ENCODE measurements at places on chromosomes 2 and 18. TPM values are rescaled to one million over a fixed set of nuclear protein-coding genes. Genes with fewer than 3 reads are reported as not detected.

Gene MAL
- total RNA-seq: 1.8 TPM

DNA sequence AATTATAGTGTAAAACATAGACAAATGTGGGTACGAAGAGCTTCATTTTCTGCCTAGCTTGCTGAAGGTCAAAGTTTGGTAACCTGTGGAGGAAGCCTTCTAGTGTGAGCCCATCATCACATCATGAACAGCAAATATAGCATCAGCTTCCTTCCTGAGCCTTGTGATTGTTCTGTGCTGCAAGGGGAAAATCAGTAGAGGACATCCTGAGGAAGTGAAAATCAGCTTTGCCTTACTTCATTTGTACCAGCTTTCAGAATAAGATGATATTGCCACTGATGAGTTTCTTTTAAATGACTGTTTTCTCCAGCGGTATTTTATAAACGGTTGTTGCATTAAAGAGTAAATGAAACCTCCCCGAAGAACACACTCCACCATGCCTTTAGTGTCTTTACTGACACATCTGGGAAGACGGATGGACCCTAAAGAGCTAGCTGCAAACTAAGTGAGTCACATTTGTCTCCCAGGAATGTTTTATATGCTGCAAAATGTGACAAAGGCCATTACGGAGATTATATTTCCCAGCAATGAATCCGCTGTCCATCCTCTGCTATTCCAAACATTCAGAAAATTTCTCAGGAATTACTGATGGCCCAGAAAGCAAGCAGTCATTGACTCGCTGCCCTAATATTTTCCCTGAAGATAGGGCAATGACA, 1272.8 kb downstream of the SUCLG1 start:
- DNase-seq: peak; percentile 22
- no peaks in the 10 kb centered on the region for H3K4me1 ChIP-seq
- H3K4me3 ChIP-seq: no peak overlapping the region
- H3K27ac ChIP-seq: no peak overlapping the region
- H3K27me3 ChIP-seq: no peaks in the 10 kb centered on the region
- no peaks in the 10 kb centered on the region for H3K36me3 ChIP-seq

Gene LRRTM4
- total RNA-seq: 0.89 TPM

GRCh38 chr2:111251711-111252110, 131.0 kb downstream of the BCL2L11 start:
- H3K36me3 ChIP-seq: no peaks in the 10 kb centered on the region
- no peaks in the 10 kb centered on the region for H3K27me3 ChIP-seq
- no peak for DNase-seq
- no peak overlapping the region for H3K27ac ChIP-seq

- no peak for DNase-seq
- H3K27ac ChIP-seq: peak overlapping the region; percentile 39
- H3K4me1 ChIP-seq: no peaks in the 10 kb centered on the region
Measured at GRCh38 chr2:41878716-41879234, 169.0 kb upstream of the PKDCC start.

Gene SCN3A
- 1.3 TPM for total RNA-seq

DNA sequence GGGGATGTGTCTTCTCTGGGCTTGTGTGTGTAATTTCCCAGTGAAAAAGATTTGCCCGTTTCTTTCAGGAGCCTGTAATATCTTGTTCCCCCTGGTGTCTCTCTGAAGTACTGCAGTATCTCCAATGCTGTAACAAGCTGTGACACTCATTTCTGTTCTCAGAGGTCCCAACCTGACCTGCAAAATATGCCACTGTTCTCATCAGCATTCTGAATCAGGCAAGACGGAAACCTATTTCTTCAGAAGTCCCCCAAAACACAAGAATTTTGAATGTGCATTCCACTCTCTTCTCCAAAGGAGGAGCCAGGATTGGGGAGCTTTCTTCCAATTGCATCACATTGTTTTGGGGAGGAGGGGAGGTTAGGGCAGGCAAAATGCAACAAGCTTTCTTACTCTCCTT, 77.0 kb upstream of the CNGA3 start:
- H3K4me1 ChIP-seq: no peaks in the 10 kb centered on the region
- H3K36me3 ChIP-seq: no peaks in the 10 kb centered on the region
- H3K27me3 ChIP-seq: no peaks in the 10 kb centered on the region
- no peak overlapping the region for H3K4me3 ChIP-seq
- no peak overlapping the region for H3K27ac ChIP-seq
- DNase-seq: peak; percentile 19

DNA sequence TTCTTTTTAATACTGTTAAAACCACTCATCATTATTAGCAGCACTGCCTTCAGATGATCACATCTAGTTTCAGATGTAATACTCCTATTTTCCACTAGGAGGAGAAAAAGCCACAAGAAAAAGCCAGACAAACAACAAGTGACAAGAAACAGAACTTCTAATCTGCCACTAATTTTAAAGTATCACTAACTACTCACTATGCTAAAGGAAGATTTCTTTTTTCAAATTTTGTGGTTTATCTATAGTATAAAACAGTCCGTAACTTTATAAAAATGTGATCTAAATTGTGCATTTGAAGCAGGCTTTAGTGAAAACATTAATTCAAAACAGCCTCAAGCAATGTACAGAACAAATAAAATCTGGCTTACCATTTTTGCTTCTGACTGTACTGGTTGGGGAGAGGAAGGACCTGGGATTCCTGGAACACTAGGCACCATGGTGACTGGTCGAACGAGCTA, 56.8 kb downstream of the ATF2 start:
- DNase-seq: peak; percentile 18
- no peak overlapping the region for H3K4me3 ChIP-seq
- H3K27ac ChIP-seq: no peak overlapping the region
- H3K27me3 ChIP-seq: no peaks in the 10 kb centered on the region
- no peaks in the 10 kb centered on the region for H3K36me3 ChIP-seq

Gene TMEM169
- 1.8 TPM for total RNA-seq

Gene RBM44
- total RNA-seq: 0.41 TPM

GRCh38 chr2:2579814-2580213, 248.7 kb upstream of the MYT1L start:
- H3K36me3 ChIP-seq: no peaks in the 10 kb centered on the region
- no peak overlapping the region for H3K4me3 ChIP-seq
- no peaks in the 10 kb centered on the region for H3K4me1 ChIP-seq
- no peaks in the 10 kb centered on the region for H3K27me3 ChIP-seq
- no peak overlapping the region for H3K27ac ChIP-seq

DNA sequence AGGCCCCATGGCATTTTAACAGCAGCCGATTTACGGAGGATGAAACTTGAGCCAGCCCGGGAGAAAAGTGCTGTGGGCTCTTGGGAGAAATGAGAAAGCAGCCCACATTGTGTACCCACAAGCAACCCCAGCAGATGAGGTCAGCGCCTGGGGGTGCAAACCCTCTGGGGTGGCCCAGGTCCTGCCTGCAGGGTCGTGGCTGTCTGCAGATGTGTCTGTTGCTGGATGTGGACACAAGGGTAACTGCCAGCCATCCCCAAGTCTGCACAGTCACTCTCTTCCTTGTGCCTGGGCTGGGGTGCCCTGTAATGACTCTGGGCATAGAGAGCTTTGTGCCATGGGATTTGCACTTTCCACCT, 170.8 kb downstream of the PRKCE start:
- no peaks in the 10 kb centered on the region for H3K36me3 ChIP-seq

DNA sequence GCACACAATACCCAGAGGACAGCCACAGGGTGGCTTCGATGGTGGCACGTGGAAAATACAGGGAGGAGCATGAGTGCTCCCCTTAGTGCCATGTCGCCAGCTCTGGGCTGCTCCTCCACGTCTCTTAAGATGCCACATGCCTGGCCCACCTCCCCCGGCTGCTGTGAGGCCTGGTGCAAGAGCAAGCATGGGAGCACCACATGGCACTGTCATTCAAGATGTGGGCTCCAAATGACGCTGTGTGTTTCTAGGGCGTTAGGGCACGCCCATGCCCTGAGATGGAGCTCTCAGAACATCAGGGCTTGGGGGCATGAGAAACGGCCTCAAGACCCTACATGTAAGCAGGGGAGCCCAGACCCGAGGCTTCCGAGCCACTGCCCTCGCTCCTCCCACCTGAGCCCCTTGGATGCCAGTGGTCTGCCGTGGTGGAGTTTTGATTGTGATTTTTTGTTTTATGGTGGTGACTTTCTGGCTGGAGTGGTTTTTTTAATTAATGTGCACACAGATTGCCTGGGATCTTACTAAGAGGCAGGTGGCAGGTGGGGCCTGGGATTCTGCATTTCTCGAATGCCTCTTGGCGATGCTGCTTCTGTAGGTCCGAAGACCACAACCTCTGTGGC, 239.3 kb downstream of the GBX2 start:
- no peak for DNase-seq
- H3K36me3 ChIP-seq: peaks cover 19% of the 10 kb centered on the region
- no peak overlapping the region for H3K4me3 ChIP-seq

Gene MLPH
- 244 TPM for total RNA-seq

Gene OTX1
- 0.12 TPM for total RNA-seq

DNA sequence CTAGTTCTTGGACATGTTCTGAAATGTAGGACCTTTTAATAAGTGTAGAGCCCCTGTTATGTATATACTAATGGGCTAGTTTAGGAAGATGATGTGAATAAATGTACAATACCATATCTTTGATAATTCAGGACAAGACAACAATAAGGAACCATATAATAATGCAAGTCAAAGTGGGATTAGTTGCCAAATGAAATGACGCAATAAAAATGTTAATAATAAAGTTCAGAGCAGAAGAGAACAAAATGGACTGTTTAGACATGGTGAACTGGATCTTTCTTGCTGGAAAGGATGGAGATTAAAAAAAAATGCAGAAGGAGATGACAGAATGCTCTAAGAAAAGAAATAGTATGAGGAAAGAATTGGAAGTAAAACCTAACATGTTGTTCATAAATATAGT, 43.7 kb downstream of the MMADHC start:
- no peak for DNase-seq
- no peaks in the 10 kb centered on the region for H3K27me3 ChIP-seq
- no peak overlapping the region for H3K4me3 ChIP-seq
- H3K4me1 ChIP-seq: no peaks in the 10 kb centered on the region
- H3K36me3 ChIP-seq: no peaks in the 10 kb centered on the region

- H3K36me3 ChIP-seq: no peaks in the 10 kb centered on the region
- H3K27me3 ChIP-seq: no peaks in the 10 kb centered on the region
- DNase-seq: no peak
- H3K4me3 ChIP-seq: no peak overlapping the region
- no peak overlapping the region for H3K27ac ChIP-seq
Measured at GRCh38 chr2:43044093-43044681, 182.2 kb downstream of the ZFP36L2 start.

- H3K27ac ChIP-seq: no peak overlapping the region
- DNase-seq: no peak
- H3K36me3 ChIP-seq: no peaks in the 10 kb centered on the region
- no peaks in the 10 kb centered on the region for H3K27me3 ChIP-seq
Measured at GRCh38 chr2:14902953-14903352, 270.4 kb downstream of the LRATD1 start.

- H3K27ac ChIP-seq: no peak overlapping the region
- no peaks in the 10 kb centered on the region for H3K27me3 ChIP-seq
Measured at GRCh38 chr2:105812180-105813044, 67.7 kb downstream of the NCK2 start.

GRCh38 chr18:74722237-74722636, 124.6 kb downstream of the ZNF407 start:
- H3K36me3 ChIP-seq: no peaks in the 10 kb centered on the region
- no peak overlapping the region for H3K4me3 ChIP-seq
- H3K4me1 ChIP-seq: peaks cover 14% of the 10 kb centered on the region
- no peaks in the 10 kb centered on the region for H3K27me3 ChIP-seq

- H3K27ac ChIP-seq: no peak overlapping the region
- no peaks in the 10 kb centered on the region for H3K27me3 ChIP-seq
- H3K4me3 ChIP-seq: peak overlapping the region; percentile 87
- peak; percentile 35 for DNase-seq
Measured at GRCh38 chr2:158459161-158460003, 2.6 kb downstream of the PKP4 start.

GRCh38 chr2:3294069-3294468, 83.5 kb downstream of the EIPR1 start:
- no peaks in the 10 kb centered on the region for H3K4me1 ChIP-seq
- no peaks in the 10 kb centered on the region for H3K27me3 ChIP-seq
- no peak overlapping the region for H3K4me3 ChIP-seq
- no peaks in the 10 kb centered on the region for H3K36me3 ChIP-seq

DNA sequence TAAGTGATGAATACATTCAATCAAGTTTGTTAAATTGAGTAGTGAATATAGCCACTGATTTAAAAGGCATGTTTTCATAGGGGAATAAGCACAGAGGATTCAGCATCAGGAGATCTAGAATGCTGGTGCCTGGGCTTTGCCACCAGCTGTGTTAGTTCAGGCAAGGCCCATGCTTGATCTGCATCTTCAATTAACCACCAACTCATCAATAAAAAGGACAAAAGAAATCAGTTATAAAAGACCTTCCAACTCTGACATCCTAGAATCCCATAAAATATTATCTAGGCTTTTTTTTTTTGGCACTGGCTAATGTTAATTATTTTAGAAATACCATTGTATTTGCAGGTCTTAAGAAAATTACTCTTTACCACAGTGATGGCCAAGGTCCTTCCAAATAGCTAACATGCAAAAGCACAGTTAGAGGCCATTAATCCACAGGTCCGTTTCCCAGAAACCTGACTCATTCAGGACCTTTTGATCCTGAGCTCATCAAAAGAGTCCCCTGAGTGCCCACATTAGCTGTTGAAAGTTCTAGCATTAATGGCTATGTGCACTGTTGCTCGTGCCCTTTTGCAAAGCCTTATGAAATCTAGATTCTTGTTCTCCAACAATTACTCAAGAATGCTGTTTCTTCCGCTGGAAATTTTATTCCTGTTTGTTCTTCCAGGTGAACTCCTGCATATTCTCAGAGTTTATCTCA, 170.0 kb downstream of the CYRIA start:
- no peak for DNase-seq
- H3K27me3 ChIP-seq: no peaks in the 10 kb centered on the region
- H3K36me3 ChIP-seq: no peaks in the 10 kb centered on the region
- H3K4me3 ChIP-seq: no peak overlapping the region
- no peaks in the 10 kb centered on the region for H3K4me1 ChIP-seq

- DNase-seq: no peak
- no peak overlapping the region for H3K27ac ChIP-seq
- H3K36me3 ChIP-seq: no peaks in the 10 kb centered on the region
- H3K4me1 ChIP-seq: no peaks in the 10 kb centered on the region
Measured at GRCh38 chr2:149732001-149732685, 144.6 kb upstream of the MMADHC start.

Gene AGXT
- not detected for total RNA-seq

- peaks cover 11% of the 10 kb centered on the region for H3K4me1 ChIP-seq
- H3K36me3 ChIP-seq: no peaks in the 10 kb centered on the region
- H3K27ac ChIP-seq: no peak overlapping the region
- DNase-seq: no peak
- H3K4me3 ChIP-seq: no peak overlapping the region
- H3K27me3 ChIP-seq: no peaks in the 10 kb centered on the region
Measured at GRCh38 chr2:60414495-60415138, 138.8 kb downstream of the BCL11A start.

GRCh38 chr2:62205554-62205953, 9.6 kb downstream of the B3GNT2 start:
- H3K27ac ChIP-seq: no peak overlapping the region
- H3K4me1 ChIP-seq: peaks cover 78% of the 10 kb centered on the region
- no peak overlapping the region for H3K4me3 ChIP-seq
- H3K27me3 ChIP-seq: no peaks in the 10 kb centered on the region

GRCh38 chr2:38244301-38244700, 132.8 kb downstream of the ATL2 start:
- H3K36me3 ChIP-seq: no peaks in the 10 kb centered on the region
- no peak for DNase-seq
- no peaks in the 10 kb centered on the region for H3K4me1 ChIP-seq

Gene ABCG5
- total RNA-seq: not detected
